ENCODE measurements at places on chromosomes 11 and 22.
A peak's percentile ranks its signal among the peaks of the same experiment; 100 is the strongest.

DNA sequence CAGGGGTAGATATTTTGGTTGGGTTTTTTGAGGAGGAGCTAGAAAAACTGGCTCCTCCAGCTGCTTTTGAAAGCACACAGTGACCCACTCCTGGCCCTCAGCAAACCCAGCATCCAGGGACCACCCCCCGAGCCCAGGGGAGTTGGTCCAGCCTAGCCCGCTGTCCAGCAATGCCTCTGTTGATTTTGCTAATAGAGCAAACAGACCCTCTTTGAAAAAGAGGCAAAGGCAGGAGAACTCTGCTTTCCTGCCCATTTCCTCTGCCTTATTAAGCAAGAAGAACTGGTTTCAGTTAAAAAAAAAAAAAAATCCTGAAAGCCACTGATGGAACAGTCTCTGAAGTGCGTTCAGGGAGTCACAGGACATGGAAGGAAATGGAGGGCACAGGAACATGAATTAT, 25.3 kb downstream of the ABTB2 start:
- no peak for DNase-seq

- no peak for DNase-seq
Observed at GRCh38 chr22:35357883-35358621, 22.8 kb upstream of the HMOX1 start.

DNA sequence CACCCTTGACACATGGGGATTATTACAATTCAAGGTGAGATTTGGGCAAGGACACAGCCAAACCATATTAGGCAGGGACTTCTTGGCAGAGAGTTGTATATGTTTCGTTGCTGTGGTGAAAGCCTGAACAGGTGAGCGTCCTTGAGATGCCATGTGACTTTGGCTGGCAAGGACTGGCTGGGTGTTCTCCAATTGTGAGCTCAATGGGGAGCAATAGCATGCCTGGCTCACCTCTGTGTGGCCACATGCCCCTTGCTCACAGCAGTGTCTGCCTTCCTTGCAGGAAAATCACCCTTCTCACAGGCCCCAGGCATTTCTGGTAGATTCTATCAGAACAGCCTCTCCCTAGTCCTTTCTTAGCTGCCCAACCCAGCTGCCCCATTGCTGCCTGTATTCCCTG, 105.5 kb downstream of the PARVA start:
- DNase-seq, result no peak

GRCh38 chr11:118623269-118623655, 15.8 kb downstream of the PHLDB1 start:
- DNase-seq, result no peak

- DNase-seq, result peak; percentile 49
Observed at GRCh38 chr22:49481659-49482399, 345.8 kb downstream of the BRD1 start.

GRCh38 chr11:125304136-125304535, 139.6 kb downstream of the PKNOX2 start:
- no peak for DNase-seq

GRCh38 chr11:897253-898142, 13.1 kb downstream of the CHID1 start:
- no peak for DNase-seq

GRCh38 chr22:19038164-19038546, 84.1 kb downstream of the DGCR2 start:
- DNase-seq, result no peak

- no peak for DNase-seq
Observed at GRCh38 chr22:30214703-30215407, 31.7 kb downstream of the LIF start.

DNA sequence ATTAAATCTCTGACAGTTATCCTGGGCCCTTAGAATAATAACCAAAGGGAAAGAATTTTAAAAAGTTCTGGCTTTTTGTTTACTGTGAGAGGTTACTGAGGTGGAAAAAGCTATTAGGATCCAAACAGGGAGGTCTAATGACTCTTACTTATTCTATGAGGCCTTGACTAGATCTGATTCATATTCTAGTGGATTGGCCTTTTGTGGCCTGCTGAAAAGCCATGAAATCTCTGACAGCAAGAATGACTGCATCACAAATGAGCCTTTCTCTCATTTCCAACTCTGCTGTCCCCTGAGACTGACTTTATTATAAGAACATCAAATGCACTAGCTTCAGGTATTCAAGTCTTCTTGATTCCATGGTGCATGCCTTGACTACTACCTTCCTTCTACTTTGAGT, 1797.6 kb downstream of the LRRC4C start:
- no peak for DNase-seq

DNA sequence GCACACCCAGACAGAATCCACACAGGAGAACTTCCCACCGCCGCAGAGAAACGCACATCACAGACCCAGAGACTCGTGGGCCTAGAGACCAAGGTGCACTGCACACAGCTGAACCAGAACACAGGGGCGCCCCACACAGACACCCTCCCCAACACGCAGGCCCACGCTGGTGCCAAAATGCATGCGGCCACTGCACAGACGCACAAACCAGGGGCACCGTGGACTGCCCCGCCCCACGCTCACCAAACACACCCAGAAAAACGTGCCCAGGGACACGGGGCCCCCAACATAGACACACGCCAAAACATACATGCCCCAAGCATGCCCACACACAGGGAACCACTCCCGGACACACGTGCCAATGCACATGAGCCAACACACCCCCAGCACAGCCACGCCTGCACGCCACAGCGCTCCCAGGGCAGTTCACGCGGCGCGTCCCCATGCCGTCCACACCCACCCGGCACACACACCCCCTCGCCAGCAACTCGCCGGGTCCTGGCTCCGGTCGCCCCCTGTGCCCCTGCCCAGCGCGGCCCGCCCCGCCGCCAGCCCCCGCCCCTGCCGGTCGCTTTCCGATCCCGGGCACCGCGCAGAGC, 7.8 kb downstream of the ELFN2 start:
- DNase-seq, result no peak

DNA sequence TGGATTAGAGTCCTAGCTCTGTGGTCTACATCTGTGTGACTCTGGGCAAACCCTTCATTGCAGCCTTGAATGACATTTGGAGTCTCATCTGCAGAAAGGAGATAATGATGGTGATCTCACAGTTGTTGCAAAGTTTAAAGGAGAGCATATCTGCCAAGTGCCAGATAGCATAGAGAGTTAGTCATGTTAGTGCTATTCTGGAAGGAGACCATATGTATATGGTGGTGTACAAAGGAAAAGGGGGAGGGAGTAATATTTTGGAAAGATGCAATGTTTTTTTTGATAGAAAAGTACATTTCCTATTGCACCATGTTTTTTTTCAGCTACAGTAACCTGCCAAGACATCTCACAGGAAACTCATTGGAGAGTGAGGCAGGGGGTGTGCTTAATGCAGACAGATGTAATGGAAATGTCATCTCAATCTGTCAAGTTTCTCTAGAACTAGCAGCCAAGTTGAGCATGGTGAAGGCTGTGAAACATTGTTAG, 92.1 kb upstream of the NARS2 start:
- no peak for DNase-seq

DNA sequence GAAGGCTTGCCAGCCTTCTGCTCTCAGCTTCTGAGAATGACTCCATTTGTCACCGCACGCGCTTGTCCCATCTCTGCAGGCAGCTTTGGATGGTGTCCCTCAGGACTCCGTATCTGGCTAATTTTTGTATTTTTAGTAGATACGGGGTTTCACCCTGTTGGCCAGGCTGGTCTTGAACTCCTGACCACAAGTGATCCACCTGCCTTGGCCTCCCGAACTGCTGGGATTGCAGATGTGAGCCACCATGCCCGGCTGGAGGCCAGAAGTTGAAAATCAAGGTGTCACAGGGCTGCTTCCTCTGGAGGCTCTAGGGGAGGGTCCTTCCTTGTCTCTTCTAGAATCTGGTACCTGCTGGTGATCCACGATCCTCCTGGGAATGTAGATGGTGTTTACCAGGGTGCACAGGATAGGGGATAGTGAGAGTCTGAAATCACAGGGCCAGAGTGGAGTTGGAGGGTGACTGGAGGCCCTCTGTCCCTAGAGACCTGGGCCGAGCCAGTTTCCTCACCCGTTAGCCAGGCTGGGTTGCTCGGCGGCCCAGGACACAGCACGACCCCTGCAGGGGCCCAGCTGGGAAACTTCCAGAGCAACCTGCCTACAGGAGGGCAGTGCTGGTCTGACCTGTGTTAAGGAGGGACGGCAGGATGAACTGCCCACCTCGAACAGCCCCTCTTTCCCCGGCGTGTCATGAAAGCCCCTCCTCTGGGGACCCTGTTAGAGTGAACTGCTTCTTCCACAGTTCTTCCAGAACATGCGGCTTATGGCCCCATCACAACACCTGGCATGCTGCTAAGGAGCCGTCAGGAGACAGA, 48.9 kb upstream of the SHANK2 start:
- DNase-seq, result peak; percentile 42

- DNase-seq, result no peak
Observed at GRCh38 chr11:130118636-130119387, 40.8 kb upstream of the ST14 start.

DNA sequence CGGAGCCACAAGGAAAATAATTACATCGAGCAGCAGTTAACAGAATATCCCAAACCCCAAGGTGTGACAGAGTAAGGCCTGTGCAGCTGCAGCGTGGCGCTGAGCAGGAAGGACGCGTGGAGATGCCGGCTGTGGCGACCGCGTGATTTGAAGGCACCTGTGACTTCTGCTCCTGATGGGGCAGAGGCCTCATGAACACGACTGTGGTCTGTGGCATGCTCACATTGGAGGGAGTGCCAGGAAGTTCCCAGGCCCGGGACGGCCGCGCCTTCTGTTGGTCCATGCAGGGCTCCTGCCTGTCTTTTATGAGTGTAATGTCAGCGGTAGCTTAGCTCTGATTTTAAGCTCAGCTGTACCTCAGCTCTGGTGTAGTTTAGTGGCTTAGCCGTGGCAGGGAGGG, 50.4 kb downstream of the TPCN2 start:
- no peak for DNase-seq

DNA sequence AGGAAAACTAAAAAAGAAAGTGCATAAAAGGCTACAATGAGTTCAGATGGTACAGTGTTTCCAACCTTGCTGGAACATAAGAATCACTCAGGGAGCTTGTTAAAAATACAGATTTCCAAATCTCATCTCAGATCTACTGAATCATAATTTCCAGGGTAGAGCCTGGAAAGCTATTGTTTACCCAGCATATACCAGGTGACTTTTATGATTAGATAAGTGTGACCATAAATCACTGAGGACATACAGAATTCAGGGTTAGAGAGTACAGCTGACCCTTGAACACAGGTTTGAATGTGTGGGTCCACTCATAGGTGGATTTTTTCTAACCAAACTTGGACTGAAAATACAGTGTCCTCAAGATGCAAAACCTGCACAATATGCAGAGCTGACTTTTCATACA, 11.9 kb downstream of the SAAL1 start:
- DNase-seq, result no peak

DNA sequence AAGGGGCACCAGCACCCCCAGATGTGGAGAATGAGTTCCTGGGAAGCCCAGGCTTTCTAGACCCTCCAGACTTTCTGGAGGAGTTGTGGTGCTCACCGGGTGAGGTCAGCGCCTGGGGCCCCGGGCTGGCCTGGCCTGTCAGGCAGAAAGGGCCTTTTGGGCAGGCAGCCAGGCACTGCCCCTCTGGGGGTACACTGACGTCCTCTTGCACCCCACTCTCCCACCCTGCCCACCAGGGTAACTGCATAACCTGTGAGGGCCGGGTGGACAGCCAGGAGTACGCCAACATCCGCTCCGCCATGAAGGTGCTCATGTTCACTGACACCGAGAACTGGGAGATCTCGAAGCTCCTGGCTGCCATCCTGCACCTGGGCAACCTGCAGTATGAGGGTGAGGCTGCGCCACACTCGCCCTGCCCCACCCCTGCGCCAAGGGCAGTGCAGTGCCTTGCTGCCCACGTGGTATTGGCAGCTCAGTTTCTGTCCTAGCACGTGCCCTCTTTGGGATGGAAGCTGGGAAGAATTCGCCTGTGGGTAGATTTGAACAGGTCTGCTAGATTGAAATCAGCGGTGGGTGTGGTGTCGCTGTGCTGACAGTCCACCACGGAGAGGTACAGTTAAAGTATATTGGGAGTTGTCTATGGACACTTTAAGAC, 30.1 kb downstream of the MYO7A start:
- no peak for DNase-seq

- DNase-seq, result no peak
Observed at GRCh38 chr11:1750840-1751530, 590 bp upstream of the IFITM10 start.

Measured in ecto neural progenitor cell (in vitro differentiated cells).